Lung microvascular endothelial cell (primary cell): ENCODE measurements at places on chromosomes 12 and 14. TPM values are rescaled to one million over a fixed set of nuclear protein-coding genes. Genes with fewer than 3 reads are reported as not detected.

Gene PTPN6
- 2.2 and 3.2 TPM in 2 replicates for total RNA-seq

- DNase-seq = no peak
Measured at GRCh38 chr14:76727384-76727783, 33.9 kb upstream of the VASH1 start.

GRCh38 chr12:114447799-114448617 lies 42.1 kb upstream of the TBX5 start:
- no peak for DNase-seq

DNA sequence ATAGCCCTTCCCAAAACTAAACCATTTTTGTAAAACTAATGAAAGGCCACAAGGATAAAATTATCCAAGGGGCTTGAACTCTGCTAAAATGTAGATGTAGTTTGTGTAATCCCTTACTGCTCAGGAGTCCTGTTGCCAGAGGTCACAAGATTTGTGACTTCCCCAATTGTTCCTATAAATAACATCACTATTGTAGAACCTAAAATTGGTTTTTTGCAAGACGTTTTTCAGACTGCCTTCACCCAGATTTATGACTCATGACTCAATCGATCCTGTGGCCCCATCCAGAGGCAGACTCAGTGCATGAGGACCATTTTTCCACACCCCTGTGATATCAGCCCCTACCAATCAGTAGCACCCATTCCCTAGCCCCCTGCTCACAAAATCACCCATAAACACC lies 61.5 kb upstream of the RASSF8 start:
- DNase-seq = no peak

Gene C12orf54
- total RNA-seq = not detected in 2 replicates

GRCh38 chr14:104863923-104864266 lies 1.2 kb upstream of the CEP170B start:
- DNase-seq = no peak

Gene LPCAT3
- 8.5 and 9.9 TPM in 2 replicates for total RNA-seq

Gene RHEBL1
- total RNA-seq = 1.2 and 1.5 TPM in 2 replicates

- no peak for DNase-seq
Measured at GRCh38 chr12:100156731-100157426, 14.2 kb upstream of the BLTP3B start.

GRCh38 chr14:55028066-55028465 lies 1.0 kb downstream of the SOCS4 start:
- DNase-seq = peak; percentile 18

Gene GPR137C
- total RNA-seq = 0.44 and 0.79 TPM in 2 replicates

Gene ARMH4
- total RNA-seq = 0.87 and 1.8 TPM in 2 replicates

DNA sequence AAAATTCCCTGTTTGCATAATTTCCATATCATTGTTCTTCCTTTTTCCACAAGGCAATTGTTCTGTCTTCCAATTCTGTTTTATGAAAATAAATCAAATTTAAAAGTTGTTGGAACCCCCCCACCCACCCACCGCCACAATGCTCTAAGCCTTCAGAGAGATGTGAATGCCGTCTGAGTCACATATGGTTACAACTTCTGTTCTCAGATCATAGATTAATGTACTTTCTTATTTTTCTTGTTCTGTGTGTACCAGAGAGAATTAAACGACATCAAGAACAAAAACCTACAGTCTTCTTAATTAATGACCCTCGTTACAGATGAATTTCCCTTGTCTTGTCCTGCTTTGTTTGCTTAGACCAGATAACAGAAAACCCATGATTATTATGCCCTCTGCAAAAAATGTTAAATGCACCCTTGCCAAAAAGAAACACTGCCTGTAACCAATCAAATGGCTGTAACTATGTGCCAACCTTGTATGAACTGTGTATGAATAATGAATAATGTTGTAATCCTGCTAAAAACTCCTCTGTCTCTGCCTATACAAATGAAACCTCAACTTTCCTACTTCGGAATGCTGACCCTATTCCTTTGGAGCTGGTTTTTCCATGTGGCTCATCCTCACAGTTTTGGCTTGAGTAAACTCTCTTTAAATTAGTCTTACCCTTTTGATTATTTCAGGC lies 14.0 kb downstream of the OR6S1 start:
- no peak for DNase-seq

GRCh38 chr12:3717283-3717898 lies 35.5 kb downstream of the CRACR2A start:
- no peak for DNase-seq

Gene GDF3
- 0.79 and 0.87 TPM in 2 replicates for total RNA-seq

- no peak for DNase-seq
Measured at GRCh38 chr12:108446766-108447165, 68.3 kb upstream of the FICD start.

Gene DDN
- total RNA-seq = under 0.01 TPM in 1 of 2 replicates, not detected in the other

Gene RDH5
- 0.40 and 0.65 TPM in 2 replicates for total RNA-seq

DNA sequence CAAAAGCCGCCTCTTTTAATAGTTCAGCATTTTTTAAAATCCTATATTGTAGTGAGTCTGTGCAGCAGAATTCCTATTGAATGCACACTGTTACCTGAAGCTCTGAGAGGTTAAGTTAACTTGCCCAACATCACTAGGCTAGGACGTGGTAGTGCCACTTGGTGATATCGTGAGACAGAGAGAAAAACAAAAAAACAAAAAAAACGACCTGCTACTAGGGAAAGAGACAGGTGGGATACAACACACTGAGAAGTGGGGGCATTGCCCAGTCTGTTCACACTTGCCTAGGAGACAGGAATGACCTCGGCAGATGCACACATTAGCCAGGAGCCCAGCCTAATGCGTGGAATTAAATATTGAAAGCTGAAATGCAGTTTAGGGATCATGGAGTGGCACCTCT lies 129.7 kb upstream of the CCND2 start:
- no peak for DNase-seq

Gene ASB2
- total RNA-seq = not detected in 2 replicates
